ENCODE measurements at places on chromosomes 3 and 15.

GRCh38 chr3:82745544-82745943 lies 984.1 kb upstream of the GBE1 start:
- no peak for DNase-seq

DNA sequence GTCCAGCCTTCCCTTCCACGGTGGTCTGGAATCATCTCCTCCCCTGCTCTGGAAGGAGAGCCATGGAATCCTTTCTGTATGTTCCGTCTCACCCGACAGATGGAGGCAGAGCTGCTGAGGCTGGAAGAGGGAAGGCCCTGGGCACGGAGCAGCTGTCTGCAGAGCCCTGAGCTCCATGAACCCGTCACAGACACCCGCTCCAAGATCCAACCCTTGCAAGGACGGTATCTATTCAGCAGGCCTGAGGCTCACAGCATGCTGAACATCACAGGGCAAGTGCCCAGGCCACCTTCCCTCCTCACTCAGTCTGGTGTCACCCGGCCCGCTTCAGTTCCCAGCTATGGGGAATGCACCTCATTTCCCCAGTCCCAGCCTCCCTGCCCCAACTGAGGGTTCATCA lies 103.9 kb downstream of the LRIG1 start:
- no peak for DNase-seq

DNA sequence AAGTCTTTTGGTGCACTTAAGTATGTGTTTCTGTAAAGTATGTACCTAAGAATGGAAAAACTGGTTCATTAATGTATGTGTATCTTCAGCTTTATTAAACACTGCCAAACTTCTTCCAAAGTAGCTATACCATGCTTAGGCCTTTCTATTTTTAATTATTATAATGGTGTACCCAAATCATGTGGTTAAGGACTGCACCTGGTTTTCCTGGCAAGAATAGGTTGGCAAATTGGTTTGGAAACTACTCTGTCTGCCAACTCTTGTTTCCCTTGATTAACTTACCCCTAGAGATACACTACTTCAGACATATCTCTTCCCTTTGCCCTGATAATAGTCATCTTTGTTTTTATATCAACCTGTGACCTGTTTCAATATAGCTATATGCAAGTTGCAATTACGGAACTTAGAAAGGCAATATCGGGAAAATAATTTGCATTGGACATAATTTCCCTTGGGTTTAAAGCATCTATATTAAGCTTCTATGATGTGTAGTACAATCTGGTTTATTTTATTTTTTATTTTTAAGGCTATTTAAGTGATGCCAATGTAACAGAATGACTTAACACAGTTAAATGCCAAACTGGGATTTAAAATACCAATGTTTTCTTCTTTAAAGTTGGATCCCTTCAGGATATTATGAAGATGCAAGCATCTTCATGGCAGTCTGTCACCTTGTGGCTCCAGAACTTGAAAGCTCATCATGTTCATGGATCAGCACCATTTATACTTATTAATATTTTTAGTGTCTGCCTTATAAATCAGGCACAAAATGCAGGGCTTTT lies 40.6 kb upstream of the TMEM108 start:
- no peak for DNase-seq

DNA sequence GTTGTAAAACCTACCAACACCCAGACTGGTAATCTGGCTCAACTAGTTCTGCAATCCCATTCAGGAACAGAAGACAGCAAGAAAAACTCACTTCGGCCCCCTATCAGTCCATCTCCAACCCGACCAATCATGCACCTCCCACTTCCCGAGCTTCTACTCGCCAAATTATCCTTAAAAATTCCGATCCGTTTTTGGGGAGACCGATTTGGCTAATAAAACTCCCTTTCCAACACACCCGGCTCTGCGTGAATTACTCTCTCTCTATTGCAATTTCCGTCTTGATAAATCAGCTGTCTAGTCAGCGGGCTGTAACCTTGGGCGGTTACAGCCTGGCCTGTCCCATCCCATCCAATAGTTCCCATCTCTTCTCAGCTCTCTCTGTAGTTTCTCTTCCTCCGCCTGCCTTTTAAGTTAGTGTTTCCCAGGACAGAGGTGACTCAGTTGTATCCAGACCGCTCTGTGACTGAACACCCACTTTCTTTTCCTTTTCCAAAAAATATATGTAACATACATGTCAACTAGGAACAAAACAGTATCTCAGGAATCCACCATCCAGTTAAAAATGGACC lies 780 bp upstream of the ACAD9 start:
- DNase-seq: peak; percentile 36

DNA sequence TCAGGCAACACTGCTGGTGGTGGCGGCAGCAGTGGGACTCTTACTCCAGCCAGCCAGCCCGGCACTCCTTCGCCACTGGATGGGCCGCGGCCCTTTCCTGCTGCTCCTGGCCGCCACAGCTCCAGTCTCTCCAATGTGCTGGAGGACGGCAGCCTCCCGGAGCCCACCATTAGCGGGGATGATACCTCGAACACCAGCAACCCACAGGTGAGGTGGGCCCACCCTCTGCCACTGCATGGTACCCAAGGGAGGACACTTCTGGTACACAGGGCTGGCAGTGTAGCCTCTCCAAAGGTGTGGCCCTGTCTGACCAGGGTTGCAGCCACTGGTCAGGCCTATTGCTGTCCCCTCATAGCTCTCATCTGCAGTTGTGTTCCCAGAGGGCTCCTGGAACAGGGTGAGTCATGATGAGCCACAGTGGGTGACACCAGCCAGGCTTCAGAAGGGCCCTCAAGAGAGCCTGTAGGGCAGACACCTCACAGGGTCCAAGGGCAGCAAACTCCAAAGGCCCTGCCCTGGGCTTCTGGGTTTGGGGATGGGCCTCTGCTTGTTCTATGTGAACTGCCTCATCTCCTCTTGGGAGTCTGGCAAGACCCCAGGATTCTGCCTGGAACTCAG lies 20.8 kb downstream of the NBEAL2 start:
- DNase-seq: no peak

DNA sequence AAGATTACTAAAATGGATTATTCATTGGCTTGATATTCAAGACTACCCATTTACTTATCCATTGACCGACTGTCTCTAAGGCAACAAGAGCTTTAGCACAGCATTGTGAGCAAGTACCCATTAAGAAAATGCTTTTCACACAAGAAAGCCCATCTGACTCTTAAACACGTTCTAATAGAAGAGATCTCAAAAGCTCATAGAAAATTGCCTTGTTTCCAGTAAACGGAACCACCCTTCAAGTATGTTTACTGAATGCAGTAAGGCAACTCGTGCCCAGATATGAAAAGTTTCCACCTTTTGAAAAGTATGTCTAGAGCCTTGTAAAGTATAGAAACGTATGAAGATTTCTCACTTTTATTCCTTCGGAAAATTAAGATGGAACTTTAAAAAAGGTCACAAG lies 655.3 kb upstream of the ALCAM start:
- no peak for DNase-seq

DNA sequence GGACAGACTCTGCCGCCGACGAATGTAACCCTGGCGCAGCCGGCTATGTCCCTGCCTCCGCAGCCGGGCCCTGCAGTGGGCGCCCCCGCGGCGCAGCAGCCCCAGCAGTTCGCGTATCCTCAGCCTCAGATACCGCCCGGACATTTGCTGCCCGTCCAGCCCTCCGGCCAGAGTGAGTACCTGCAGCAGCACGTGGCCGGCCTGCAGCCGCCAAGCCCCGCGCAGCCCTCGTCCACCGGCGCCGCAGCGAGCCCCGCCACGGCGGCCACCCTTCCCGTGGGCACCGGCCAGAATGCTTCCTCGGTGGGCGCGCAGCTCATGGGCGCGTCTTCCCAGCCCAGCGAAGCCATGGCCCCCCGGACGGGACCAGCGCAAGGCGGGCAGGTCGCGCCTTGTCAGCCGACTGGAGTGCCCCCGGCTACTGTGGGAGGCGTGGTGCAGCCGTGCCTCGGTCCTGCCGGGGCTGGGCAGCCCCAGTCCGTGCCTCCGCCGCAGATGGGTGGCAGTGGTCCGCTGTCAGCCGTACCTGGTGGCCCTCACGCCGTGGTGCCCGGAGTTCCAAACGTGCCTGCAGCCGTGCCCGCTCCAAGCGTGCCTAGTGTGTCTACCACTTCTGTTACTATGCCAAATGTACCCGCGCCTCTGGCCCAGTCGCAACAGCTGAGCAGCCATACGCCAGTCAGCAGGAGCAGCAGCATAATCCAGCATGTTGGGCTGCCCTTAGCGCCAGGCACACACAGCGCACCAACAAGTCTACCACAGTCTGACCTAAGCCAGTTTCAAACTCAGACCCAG lies 2.4 kb downstream of the TSC22D2 start:
- no peak for DNase-seq

DNA sequence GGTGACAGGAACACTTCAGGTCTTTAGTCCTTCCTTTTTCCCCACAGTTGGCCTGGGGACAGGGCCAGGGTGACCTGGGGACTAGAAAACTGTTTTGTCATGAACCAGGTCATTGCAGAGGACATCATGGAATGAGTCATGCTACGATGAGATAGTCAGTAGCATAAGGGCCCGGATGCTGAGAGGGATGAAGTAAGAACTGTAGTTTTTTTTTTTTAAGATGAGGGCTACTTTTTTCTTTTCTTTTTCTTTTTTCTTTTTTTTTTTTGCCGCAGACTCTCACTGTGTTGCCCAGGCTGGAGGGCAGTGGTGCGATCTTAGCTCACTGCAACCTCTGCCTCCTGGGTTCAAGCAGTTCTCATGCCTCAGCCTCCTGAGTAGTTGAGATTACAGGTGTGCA lies 8.0 kb downstream of the MAP2K5 start:
- no peak for DNase-seq

DNA sequence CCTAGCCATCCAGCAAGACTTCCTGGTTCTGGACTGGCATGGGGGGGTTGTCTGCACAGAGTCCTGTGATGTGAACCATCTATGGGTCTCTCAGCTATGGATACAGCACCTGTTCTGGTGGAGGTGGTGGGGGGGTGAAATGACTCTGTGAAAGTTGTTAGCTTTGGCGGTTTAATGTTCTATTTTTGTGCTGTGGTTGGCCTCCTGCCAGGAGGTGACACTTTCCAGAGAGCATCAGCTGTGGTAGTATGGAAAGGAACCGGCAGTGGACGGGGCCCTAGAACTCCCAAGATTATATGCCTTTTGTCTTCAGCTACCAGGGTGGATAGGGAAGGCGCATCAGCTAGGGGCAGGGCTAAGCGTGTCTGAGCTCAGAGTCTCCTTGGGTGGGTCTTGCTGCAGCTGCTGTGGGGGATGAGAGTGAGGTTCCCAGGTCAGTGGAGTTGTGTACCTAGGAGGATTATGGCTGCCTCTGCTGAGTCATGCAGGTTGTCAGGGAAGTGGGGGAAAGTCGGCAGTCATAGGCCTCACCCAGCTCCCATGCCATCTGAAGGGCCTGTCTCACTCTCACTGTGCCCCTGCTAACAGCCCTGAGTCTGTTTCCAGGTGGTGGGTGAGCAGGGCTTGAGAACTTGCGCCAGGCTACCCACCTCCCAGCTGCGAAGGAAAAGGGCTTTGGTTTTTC lies 7.1 kb upstream of the LARS2 start:
- DNase-seq: no peak

- DNase-seq: no peak
Observed at GRCh38 chr15:66023311-66023972, 154.2 kb downstream of the RAB11A start.

GRCh38 chr15:63136742-63137141 lies 15.1 kb downstream of the LACTB start:
- no peak for DNase-seq

DNA sequence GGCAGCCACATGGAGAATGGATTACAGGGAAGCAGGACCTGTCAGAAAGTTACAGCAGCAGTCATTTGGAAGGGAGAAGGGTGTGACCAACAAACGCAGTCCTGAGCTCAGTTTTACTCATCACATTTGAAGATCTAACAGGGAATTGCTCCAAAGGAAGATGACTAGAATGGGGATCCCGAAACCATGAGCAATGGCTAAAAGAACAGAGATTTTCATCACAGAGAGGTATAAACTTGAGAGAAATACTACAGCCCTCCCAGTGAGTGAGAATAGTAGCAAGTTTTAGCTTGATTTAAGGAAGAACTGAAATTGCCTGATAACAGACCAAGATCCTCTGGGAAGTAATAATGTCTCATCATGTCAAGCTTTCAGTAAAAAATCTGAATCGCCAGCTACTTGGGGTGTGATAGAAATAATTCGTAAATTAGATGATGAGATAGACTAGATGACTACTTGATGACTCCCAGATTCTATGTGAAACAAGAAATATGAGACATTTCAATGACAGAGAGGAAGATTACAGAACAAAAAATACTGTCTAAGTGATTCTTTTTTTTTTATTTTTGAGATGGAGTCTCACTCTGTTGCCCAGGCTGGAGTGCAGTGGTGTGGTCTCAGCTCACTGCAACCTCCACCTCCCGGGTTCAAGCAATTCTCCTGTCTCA lies 16.9 kb downstream of the CD47 start:
- no peak for DNase-seq

GRCh38 chr3:168113848-168114247 lies 18.1 kb upstream of the GOLIM4 start:
- no peak for DNase-seq

DNA sequence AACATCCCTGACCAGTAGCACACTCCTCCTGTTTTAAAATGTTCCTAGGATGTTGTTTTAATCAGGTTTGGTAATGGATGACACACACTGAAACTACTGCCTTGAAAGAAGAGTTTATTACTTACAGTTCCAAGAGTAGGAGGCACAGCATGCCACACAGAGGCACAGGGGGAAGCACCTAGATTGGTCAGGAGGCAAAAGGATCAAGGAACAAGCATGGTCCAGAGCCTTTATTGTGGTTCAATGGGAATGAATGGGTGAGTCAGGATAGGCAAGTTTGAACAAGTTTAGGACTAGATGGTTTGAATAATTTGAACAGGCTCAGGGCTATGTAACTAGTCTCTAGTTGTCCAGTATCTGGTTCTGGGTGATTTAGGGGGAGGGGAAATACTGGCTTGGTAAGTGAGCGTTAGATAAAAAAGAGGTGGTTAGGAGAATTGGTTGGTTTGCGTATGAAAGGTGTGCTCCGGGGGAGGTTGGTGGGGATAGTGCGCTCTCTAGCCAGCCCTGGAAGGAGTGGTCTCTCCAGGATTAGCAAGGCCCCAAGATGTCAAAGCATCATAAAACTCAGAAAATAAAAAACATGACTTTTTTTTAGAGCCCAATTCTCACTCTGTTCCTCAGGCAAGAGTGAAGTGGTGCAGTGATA lies 35.1 kb downstream of the TMOD3 start:
- DNase-seq: no peak

DNA sequence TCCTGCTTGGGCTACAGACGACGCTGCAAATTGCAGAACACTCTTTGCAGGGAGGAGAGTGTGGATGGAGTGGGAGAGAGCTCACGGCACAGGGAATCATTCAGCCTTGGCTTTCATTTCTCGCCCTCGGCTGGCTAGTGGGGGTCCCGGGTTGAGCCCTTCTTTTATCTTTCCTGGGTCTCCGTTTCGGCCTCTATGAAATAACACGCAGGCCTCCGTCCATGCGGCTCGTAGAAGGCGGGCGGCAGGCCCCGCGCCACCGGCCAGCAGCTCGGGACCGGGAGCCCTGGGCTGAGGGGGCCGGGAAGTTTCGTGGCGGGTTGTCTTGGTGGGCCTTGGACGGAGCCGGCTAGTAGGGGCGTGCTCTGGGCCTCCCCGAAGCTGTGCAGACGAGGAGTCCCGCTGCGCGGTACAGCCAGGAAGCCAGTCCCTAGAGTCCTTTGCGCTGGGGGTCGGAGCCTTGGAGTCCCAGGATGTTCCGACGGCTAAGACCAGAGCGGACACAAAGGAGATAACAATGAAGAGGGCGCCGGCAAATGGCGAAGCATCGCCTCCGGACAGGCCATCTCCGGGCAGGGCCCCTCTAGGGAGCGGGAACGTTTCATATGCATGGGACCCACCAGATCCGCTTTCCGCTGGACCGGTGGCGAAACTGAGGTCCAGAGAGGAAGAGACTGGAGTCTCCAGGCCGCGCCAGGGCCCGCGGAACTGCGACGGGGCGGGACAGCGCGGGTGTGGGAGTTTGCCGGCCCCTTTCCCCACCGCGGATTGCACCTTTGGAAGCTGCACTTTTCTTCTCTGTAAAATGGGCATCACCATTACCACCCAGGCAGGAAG lies 4.3 kb downstream of the RNU6-1 start:
- DNase-seq: no peak
